NCI-H2081 (cell line): ENCODE measurements at places on chromosomes 2 and 18.

DNA sequence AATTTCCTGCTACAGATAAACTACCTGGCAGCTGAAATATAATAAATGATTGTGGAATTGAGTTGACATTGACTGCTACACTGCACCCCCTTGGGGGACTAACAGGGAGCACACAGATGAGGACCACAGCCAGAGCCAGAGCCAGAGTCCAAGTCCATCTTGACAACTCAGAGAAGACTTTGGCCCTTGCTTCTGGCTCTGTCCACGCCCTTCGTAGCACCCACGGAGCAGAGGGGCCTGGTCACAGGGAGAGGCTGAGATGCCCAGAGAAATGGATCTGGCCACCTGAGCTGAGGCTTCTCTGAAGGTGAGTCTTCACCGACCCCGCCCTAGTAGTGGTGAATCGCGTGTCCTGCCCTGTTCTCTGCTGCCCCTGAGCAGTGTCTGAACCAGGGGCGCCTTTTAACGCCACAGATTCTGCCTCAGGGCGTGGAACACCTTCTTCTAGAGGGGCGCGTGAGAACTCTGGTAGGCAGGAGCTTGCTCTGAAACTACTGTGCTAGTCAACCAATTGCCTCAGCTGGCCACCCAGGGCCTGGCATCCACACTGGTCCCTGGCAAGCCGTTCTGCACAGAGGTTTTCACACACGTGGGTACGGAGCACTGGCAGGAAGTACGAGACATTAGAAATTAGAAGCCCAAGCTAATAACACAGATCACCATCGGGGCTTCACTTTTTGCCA, 35.7 kb upstream of the MAT2A start:
- DNase-seq: no peak

DNA sequence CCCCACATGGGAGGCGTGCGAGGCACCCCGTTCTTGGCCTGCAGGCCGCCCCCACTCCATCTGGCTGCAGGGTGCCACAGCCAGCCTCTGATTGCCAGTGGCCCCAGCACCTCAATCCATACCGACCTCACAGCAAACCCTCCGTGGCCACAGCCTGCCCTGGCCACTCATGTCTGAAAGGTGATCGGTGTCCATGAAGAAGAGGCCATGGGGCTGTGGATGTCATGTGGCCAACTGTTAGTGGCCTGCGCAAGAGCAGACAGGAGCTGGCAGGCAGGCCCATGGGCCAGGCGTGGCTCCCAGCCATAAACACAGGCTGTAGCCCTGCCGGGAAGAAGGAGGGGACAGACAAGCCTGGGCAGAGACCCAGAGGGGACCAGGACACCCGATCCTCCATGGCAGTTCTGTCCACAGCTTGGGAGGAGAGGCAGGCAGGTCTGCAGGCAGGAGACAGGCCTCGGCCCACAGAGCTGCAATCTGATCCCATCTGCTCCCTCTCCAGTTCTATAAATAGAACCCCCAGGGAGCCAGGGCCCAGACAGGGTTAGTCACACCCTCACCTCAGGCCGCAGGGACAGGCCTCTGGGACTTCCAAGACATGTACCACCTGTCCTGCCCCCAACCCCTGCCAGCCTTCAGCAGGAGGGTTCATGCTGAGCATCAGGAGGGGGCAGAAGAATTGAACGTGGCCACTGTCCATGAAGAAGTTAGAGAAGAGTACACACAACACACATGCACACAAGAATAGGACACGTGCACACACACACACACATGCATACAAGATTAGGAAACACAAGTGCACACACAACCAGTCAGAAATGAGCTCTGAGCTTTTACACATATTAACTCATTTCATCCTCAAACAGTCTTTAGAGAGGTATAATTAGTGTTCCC, 16.9 kb downstream of the STEAP3 start:
- DNase-seq: peak; percentile 84

- no peak for DNase-seq
These were observed 273.1 kb downstream of the TSN start for GRCh38 chr2:122028371-122029100.

DNA sequence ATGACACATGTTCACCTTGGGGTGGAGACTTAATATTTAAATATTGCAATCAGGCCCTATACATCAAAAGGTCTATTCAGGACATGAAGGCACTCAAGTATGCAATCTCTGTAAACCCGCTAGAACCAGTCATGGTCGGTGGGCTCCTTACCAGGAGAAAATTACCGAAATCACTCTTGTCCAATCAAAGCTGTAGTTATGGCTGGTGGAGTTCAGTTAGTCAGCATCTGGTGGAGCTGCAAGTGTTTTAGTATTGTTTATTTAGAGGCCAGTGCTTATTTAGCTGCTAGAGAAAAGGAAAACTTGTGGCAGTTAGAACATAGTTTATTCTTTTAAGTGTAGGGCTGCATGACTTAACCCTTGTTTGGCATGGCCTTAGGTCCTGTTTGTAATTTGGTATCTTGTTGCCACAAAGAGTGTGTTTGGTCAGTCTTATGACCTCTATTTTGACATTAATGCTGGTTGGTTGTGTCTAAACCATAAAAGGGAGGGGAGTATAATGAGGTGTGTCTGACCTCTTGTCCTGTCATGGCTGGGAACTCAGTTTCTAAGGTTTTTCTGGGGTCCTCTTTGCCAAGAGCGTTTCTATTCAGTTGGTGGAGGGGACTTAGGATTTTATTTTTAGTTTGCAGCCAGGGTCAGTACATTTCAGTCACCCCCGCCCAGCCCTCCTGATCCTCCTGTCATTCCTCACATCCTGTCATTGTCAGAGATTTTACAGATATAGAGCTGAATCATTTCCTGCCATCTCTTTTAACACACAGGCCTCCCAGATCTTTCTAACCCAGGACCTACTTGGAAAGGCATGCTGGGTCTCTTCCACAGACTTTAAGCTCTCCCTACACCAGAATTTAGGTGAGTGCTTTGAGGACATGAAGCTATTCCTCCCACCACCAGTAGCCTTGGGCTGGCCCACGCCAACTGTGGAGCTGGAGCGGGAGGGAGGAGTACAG, 108.1 kb downstream of the XRCC5 start:
- no peak for DNase-seq

DNA sequence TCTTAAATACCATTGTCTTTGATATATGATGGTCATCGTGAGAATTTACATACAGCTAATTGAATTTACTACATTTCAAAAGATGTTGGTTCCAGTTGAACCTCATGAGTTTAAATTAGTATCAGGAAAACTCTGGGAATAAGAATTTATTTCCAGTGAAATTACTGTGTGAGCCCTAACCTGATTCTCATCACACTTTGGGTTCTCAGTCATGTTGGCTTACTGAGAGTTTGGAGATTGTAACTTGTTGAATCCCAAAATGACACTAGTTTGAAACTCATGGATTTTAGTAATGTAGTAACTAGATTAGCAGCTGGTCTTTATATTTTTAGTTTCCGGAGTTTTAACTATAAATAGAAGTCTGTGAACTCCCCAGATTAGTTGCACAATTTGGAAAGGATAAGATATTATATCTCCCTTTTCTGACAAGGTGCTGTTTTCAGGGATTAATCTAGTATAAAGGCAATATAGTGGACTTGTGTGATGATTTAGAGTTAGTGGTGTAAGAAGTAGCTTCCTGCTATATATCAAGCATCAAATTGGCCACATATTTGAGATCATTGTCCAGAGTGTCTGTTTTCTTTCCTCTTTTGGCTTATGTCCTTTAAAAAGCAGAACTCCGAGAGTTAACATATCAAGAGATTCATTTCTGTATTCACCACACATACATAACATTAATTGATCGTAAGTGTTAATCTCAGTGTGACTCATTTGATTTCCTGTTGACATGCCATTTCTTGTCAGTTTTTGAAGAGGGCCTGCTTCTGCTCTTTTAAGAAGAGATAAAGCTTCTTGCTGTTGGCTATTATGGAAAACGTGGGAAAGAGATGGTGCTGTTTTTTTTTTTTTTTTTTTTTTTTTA, 15.7 kb downstream of the NDUFV2 start:
- DNase-seq: no peak

GRCh38 chr18:56715121-56715520, 64.0 kb downstream of the WDR7 start:
- no peak for DNase-seq

- DNase-seq: no peak
These were observed 2.3 kb upstream of the CTIF start for GRCh38 chr18:48536516-48536915.

DNA sequence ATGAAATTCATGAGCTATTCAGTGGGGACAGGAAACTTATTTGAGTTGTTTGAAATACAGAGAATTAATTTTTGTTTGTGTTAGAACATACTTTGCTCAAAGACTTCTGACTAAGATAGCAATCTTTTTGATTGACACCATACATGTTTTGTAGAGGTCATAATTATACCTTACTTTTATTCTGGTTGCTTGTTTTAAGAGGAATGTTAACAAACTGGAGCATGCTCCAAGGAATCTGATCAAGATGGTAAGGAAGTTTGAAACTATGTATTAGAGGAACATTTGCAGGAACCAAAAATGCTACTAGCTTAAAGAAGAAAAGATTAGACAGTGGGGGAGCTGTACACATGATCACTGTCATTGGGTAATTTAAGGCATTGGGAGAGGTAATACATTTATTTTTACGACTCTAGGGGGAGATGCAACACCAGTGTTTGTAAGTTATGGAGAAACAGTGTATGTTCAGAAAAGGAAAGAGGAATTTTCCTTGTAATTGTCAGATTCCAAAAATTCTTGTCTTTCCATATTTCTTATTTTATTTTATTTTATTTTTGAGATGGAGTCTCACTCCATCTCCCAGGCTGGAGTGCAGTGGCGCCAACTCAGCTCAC, 8.0 kb downstream of the AGFG1 start:
- no peak for DNase-seq

GRCh38 chr2:73069855-73070642, 1.5 kb downstream of the SFXN5 start:
- no peak for DNase-seq

DNA sequence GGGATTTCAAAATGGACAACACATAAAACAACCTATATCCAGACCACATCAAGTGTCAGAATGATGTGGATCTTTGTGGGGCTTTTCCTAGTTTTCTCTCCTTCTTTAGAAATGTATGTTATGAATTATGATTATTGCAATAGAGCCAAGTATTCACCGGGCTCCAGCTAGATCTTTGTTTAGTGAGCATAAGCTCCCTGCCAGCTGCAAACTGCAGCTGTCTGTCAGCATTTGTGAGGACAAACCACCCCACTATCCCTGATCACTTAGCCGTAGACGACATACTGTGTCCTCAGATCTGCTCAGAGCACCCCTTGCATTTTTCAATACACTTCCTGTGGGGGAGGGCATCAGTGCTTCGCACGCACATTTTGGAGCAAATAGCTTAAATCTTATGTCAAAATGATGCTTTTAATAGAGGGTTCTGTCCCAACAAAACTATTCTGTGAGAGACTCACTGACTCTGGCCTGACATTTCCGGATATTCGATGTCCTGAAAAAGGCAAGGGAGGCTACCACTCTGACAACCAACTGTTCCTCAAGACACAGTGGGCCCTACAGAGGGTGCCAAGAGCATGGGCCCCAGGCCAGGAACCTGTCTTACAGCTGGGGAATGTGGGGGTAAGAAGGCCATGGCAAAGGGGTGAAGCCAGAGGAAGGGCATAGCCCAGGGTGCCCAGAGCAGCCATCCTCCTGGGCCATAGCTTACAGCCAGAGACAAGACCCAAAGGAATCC, 346.0 kb downstream of the ARHGAP15 start:
- DNase-seq: no peak
